ENCODE measurements at places on chromosomes 16 and 17. TPM values are rescaled to one million over a fixed set of nuclear protein-coding genes. Genes with fewer than 3 reads are reported as not detected.

GP1BA gene
- not detected for total RNA-seq

TNFRSF13B gene
- not detected for total RNA-seq

SLFN12L gene
- total RNA-seq = 0.37 TPM

GCGR gene
- total RNA-seq = 72.0 TPM

ABCA3 gene
- 0.47 TPM for total RNA-seq

CCL22 gene
- 0.09 TPM for total RNA-seq

AIPL1 gene
- not detected for total RNA-seq

OR1A1 gene
- total RNA-seq = not detected

PIGQ gene
- 144 TPM for total RNA-seq

ACAP1 gene
- total RNA-seq = 7.4 TPM

NETO2 gene
- 0.33 TPM for total RNA-seq

ATAD5 gene
- total RNA-seq = 0.59 TPM

PDIA2 gene
- total RNA-seq = not detected

CALB2 gene
- not detected for total RNA-seq

SYCE1L gene
- total RNA-seq = not detected

RAB34 gene
- 5.6 TPM for total RNA-seq

SLC5A11 gene
- total RNA-seq = 0.67 TPM

TP53TG3 gene
- total RNA-seq = not detected

KRTAP16-1 gene
- not detected for total RNA-seq

TBC1D3K gene
- total RNA-seq = not detected

CCL13 gene
- total RNA-seq = not detected

VTN gene
- total RNA-seq = 1,668 TPM

TTYH2 gene
- total RNA-seq = 2.4 TPM

CXCL16 gene
- 10.7 TPM for total RNA-seq

ABR gene
- total RNA-seq = 10.0 TPM

KATNB1 gene
- 16.4 TPM for total RNA-seq

EME1 gene
- total RNA-seq = 3.4 TPM

Measured in liver (tissue), 10 donors.